Cortex of kidney (tissue), 1 donor: ENCODE measurements at places on chromosomes 13 and 19.

DNA sequence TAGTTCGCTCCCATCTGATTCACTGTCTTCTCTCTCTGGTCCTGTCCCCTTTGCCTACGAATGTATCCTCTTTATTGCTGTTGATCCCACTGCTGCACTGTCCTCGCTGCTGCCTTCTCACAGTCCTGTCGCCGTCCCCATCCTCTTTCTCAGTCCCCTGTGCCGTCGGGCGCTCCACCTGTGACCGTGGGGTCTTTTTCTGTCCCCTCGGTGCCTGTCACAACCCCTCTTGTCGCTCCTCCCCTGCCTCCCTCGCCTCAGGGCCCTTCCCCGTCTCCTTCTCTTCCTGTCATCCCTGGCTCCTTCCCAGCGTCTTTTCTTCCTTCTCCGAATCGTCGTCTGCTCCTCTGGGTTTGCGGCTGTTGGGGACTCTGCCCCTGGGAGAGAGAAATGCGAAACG is 32.3 kb downstream of the SYT3 start:
- no peak for DNase-seq

GRCh38 chr13:42747399-42747873 is 33.9 kb upstream of the FAM216B start:
- no peak for DNase-seq

DNA sequence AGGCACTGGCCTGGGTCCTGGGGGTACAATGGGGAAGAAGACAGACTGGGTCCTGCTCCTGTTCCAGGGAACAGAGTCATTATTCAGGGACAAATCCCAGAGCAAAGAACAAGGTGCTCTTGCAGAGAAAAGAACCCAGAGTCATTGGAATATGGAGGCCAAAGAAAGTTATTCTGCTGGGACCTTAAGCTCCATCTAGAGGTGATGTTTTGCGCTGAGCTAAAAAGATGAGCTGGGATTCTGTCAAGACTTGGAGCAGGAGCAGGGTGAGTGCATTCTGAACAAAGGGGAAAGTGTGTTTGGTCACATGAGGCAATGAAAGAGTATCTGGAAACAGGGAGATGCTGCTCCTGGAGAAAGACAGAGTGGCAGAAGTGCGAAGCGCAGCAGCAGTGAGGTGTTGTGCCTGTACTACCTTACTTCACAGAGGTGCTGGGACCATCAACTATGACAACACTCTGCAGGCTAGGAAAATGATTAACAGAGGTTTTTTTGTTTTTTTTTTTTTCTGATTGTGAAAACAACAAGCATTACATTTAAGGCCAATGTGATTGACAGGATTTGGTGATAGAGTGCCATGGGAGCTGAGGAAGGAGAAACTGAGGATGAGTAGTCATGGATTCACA is 95.3 kb upstream of the TNFSF11 start:
- DNase-seq, result no peak

- DNase-seq, result no peak
Measured at GRCh38 chr13:70593716-70594115, 485.5 kb upstream of the KLHL1 start.

GRCh38 chr13:111639196-111639705 is 318.8 kb downstream of the TEX29 start:
- no peak for DNase-seq

- DNase-seq, result no peak
Measured at GRCh38 chr19:3984908-3985642, at the start of gene EEF2. TSS of gene EEF2 (minus strand) at chr19:3985463. CDS start at chr19:3985380, 83 bp downstream.

- DNase-seq, result no peak
Measured at GRCh38 chr13:79859756-79860155, 378.8 kb downstream of the NDFIP2 start.

- no peak for DNase-seq
Measured at GRCh38 chr19:8004723-8005513, 523 bp downstream of the ELAVL1 start.

GRCh38 chr19:33497778-33498175 is 23.8 kb downstream of the PEPD start:
- no peak for DNase-seq
